Astrocyte (in vitro differentiated cells and primary cell): ENCODE measurements at places on chromosomes 6 and 20.

- no peak for DNase-seq
These were observed at the start of gene BEND3 for GRCh38 chr6:107114926-107115694. Gene BEND3 (minus strand): TSS chr6:107115515. CDS start chr6:107099285, 16,230 bp downstream.

DNA sequence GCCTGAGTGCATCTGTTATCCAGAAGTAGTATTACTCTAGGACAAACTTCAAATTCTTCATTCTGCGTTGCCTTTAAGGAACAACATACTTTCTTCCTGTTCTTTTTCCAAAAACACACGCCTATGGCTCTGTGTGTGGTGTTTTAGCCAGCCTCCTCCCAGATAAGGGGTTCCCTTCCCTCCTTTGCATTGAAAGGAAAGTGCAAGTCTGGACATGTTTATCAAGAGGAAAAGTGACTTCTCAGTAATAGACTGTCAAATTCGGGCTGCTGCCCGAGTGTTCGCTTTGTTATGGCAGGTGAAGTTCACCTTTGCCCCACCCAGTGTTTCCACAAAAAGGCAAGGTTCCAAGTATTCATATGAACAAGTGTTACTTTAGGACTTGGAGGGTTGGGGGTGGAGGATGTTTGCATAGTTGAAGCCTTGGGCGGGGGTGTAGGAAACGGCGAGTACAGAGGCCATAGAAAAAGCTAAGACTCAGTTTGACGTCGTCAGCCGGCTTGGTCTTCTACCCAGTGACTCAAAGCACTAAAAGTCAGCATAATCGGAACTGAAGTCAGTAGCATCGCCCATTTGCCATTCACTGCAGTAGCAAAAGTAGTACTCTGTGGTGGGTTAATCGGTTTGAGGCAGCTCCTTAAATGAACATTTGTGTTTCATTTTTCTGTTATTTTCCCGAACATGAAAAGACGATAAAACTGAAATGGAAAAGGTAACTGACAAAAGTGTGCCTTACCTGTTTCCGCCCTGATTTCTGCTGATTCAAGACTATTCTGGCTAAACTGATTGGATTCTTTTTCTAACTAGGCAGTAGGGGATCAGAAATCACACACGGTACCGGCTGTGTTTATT lies 12.5 kb downstream of the PRDM1 start:
- DNase-seq, result peak; percentile 72

DNA sequence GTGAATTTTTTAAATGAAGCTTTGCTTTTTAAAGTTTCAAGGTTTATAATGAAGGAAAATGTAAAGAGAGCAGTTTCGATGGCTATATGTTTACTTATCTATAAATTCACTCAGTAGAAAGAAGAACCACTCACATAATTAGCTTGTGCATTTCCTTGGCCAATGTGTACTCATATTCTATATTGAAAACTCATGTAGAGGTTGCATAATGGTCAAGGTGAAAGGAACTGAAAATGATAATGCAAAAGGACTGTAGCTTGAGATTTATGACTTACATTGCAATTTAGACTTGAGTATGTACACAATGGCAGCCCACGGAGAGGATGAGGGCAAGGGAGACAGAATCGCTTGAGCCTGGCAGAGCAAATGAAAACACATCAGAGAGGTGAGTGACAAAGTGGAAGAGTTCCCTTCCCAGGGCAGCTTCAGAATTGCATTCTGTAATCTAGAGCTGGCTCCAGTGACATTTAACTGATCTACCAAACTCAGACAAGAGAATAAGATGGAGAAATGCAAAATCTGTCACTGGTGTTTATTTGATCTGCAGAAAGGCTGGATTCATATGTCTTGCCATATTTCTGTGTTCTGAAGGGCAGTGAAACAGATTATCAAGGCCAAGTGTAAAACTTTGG lies 191.8 kb downstream of the TMEM200A start:
- no peak for DNase-seq

GRCh38 chr6:35091346-35092083 lies 49.6 kb downstream of the TCP11 start:
- peak; percentile 8 for DNase-seq

GRCh38 chr20:36402708-36403107 lies 96.6 kb downstream of the DLGAP4 start:
- DNase-seq, result no peak
